ENCODE measurements at places on chromosomes 13 and 19. TPM values are rescaled to one million over a fixed set of nuclear protein-coding genes. Genes with fewer than 3 reads are reported as not detected.

Gene LHB
- not detected for total RNA-seq

Gene RXFP2
- total RNA-seq: not detected

Gene CYP4F8
- total RNA-seq: not detected

Gene ZNF146
- total RNA-seq: 29.1 TPM

Gene FCGBP
- total RNA-seq: 13.0 TPM

Gene COL5A3
- 9.6 TPM for total RNA-seq

Gene DAND5
- 11.2 TPM for total RNA-seq

Gene KIR2DL3
- not detected for total RNA-seq

Gene LCP1
- 22.9 TPM for total RNA-seq

Gene FFAR2
- 0.27 TPM for total RNA-seq

Gene AMER2
- total RNA-seq: not detected

Gene PLIN4
- 235 TPM for total RNA-seq

Gene IFNL4
- total RNA-seq: not detected

Gene TNFSF11
- total RNA-seq: not detected
